ENCODE measurements at places on chromosomes 16 and 17. TPM values are rescaled to one million over a fixed set of nuclear protein-coding genes. Genes with fewer than 3 reads are reported as not detected.

Gene KRTAP9-1
- polyA plus RNA-seq, result not detected

DNA sequence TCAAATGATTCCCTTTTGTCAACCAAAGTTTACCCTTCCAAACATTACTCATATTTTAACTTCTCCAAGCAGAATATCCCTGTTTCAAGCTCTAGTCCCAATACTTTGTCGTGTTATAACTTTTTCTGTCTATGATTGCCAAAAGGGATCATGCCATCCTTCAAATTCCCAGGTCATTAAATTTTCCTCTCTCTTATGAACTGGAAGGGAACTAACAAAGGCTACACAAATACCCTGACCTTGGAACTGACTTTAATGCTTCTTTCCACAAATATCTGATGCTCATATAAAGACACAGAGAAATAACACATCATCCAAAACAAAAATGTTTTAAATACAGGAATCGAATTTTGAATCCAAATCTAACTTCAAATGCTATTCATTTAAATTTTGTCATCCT lies 1352.7 kb downstream of the CDH11 start:
- no peaks in the 10 kb centered on the region for H3K27me3 ChIP-seq
- DNase-seq, result no peak
- H3K36me3 ChIP-seq, result no peaks in the 10 kb centered on the region
- no peaks in the 10 kb centered on the region for H3K4me1 ChIP-seq
- no peak overlapping the region for H3K4me3 ChIP-seq

- no peak for DNase-seq
- no peaks in the 10 kb centered on the region for H3K4me1 ChIP-seq
- H3K36me3 ChIP-seq, result no peaks in the 10 kb centered on the region
- H3K27ac ChIP-seq, result no peak overlapping the region
- no peaks in the 10 kb centered on the region for H3K27me3 ChIP-seq
Observed at GRCh38 chr16:52293204-52293603, 253.7 kb downstream of the TOX3 start.

DNA sequence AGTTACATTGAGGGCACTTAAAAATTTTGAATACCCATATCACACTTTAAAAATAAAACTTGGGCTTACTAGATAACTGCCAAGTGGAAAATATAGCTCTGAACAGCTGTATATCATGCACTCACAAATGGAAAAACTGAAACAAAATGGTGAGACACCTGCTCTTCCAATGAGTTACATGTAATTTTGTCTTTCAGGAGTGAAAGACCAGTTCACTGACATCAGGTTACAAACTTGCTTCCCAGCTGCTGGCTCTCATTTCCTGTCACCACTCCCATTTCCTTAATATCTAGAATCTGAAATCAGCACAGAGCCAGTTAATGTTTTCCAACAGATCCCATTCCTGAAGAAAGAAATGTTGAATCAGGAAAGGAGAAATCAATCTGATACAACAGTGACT lies 10.8 kb downstream of the CSNK2A2 start:
- no peaks in the 10 kb centered on the region for H3K4me1 ChIP-seq
- no peak overlapping the region for H3K27ac ChIP-seq
- H3K36me3 ChIP-seq, result peaks cover 71% of the 10 kb centered on the region
- DNase-seq, result no peak

Gene PITPNM3
- polyA plus RNA-seq, result 9.3 TPM

Gene TLCD2
- polyA plus RNA-seq, result 58.8 TPM

- DNase-seq, result no peak
- no peak overlapping the region for H3K4me3 ChIP-seq
- no peaks in the 10 kb centered on the region for H3K27me3 ChIP-seq
Observed at GRCh38 chr16:74901606-74902005, 83.3 kb downstream of the WDR59 start.

DNA sequence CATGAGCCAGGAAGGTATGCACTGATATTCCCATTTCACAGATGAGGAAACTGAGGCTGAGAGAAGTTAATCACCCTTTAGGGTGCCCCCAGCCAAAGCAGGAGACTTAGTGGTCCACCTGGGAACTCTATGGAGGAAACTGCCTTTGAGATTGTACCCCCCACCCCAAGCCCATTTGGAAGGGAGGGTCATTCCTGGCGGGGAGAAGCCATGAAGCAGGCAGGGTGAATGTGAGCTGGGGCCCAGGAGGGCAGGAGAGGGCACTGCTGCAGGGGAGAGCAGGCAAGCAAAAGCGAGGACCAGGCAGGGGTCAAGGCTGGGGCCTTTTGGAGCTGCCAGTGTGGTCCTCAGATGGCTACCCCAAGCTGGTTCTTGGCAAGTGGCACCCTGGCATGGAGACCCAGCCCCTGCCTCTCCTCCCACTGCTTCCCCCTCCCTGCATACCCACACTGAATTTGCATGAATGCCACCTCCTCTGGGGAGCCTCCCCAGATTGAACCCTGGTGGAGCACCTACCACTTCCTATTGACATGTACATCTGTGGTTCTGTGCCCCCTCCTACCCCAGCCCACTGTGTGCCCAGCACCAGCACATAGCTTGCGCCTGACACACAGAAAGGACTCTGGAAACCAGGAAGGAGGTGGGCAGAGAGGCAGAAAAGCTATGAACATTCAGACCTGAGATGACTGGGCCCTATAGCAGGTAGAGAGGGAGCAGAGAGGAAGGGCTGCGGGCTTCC lies 965 bp upstream of the TMC6 start:
- H3K4me1 ChIP-seq, result peaks cover 12% of the 10 kb centered on the region
- H3K4me3 ChIP-seq, result no peak overlapping the region
- no peak overlapping the region for H3K27ac ChIP-seq
- no peaks in the 10 kb centered on the region for H3K36me3 ChIP-seq
